AML-193 (cell line): ENCODE measurements at places on chromosomes 7 and 10.

DNA sequence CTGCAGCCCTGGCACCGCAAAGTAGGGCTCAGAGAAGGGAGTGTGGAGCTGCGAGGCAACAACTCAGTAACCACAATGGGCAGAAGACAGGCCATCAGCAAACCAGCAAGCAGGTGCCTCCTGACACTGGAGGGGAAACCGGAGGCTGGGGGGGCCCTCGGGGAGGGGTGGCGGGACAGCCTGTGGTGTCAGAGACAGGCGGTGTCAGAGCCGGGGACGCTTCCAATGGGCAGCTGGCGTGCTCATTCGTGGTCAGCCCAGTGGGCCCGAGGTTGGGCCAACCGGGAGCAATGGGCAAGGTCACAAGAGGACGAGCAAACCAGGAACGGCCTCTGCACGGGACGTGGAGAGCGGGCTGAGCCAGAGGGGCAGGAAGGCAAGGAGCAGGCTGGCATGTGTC, 158.1 kb downstream of the MAD1L1 start:
- no peak for DNase-seq

- DNase-seq = no peak
Observed at GRCh38 chr10:120588311-120588710, 131.3 kb downstream of the PLPP4 start.

GRCh38 chr7:101575721-101576120, 53.4 kb downstream of the MYL10 start:
- no peak for DNase-seq

- DNase-seq = peak; percentile 50
Observed at GRCh38 chr10:3783682-3784432, 1.2 kb downstream of the KLF6 start.

DNA sequence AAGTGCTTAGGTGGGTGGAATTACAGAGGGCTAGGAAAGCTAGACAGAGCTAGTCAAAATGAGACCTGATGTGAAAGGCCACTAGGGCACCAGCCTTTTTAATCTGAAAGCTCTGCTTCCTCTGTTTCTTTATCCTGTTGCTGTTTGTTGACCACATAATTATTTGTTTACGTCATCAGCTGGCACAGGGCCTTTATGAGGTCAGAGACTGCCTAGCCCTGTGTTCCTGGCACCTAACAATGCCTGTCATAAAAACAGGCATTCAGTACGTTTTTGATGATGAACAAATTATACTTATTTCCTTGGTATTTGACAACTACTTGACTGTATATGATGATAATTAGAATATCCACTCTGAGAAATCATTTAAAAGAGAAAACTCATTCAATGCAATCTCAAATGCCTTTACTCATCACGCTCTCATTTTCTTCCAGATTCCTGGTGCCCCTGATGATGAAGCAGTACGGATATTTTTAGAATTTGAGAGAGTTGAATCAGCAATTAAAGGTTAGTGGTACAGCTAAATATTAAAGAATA, 26.0 kb downstream of the RBM17 start:
- DNase-seq = no peak

GRCh38 chr7:127347567-127348246, 44.8 kb downstream of the ZNF800 start:
- peak; percentile 61 for DNase-seq

DNA sequence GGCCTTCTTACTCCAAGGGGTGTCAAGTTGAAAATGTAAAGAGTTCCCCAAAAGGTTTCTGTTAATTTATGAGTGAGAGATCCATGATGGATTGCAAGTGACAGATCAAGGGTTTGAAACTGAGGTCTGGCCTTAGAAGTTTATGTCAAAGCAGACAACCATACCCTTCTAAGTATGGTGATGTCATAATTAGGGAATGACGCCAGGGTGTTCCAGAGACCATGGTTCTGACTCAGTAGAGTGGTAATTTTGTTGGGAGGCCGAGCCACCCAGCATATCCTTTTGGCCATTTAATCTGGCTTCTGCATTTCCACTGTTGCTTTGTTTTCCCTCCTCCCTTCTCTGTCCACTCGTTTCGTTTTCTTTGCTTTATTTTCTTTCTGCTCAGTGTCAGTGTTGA, 2.7 kb downstream of the TRUB1 start:
- no peak for DNase-seq

DNA sequence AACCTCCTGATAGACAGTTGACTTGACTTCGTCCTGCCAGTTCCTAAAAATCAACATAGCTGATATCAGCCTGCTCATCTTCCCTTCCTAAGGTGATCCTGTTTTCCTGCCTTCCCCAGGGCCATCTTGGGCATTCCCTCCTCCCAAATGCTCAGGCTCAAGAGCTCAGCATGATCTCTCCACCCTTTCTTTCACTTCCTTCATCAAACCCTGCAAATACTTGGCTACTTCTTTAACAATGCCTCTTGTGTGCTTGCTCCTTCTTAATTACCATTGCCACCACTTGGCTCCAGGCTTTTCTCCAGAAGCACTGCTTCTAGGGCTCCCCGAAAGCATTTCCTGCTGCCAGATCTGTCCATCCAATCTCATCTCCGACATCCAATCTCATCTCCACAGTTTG, 7.3 kb downstream of the FSCN3 start:
- DNase-seq = no peak
